HuH-7.5 (cell line): ENCODE measurements at places on chromosomes 3 and 15.

DNA sequence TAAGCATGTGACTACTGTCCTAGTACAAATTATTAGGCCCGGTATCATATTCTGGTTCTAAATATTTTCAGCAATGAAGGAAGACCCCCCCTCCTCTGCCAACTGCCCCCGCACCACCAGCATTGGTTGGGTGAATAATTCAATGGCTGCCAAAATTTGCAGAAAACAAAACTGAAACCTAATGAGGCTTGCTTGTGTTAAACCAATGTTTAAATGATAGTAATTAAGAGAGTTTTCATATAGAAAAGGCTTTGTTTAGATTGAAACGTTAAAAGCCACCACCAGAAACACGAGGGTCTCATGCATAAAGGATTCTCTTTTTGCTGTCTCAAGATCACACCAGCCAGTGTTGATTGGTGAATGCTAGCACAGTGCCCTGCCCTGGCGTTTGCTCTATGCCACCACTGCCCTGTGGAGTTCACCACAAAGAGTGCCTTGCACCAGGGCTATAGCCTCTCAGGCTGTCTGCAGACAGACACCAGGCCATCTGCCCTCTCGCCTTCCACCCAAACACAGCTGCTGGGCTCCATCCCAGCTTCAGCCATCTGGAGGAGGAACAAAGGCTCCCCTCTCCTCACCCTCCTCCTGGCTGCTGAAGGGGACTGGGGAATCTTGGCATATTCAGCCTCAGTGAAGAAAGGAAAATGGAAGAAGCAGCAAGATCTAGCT is 200.3 kb upstream of the PFN2 start:
- DNase-seq, result no peak

GRCh38 chr15:68209272-68209671 is 4.1 kb upstream of the CALML4 start:
- no peak for DNase-seq

DNA sequence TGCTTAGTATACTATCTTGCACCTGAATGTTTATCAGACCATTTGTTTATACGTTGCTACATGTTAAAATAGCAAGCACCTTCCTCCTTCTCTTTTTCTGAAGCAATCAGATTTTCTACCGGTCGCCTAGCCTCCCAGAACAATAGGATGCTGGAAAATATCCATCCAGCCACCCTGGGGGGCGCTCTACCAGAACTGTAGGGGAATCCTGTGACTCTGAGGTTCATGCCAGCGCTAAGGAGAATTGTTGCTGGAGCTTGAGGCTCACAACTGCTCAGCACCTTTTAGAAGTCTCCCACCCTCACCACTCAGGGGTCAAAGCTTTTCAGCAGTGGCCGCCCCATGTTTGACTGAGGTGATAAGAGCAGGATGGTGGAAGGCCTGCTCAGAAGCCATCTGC is 27.5 kb downstream of the SQOR start:
- DNase-seq, result no peak

- DNase-seq, result no peak
Measured at GRCh38 chr15:101348015-101348414, 53.0 kb upstream of the SNRPA1 start.

- DNase-seq, result no peak
Measured at GRCh38 chr3:3951071-3951470, 151.8 kb downstream of the LRRN1 start.

GRCh38 chr15:42118650-42119445 is 24.5 kb upstream of the PLA2G4D start:
- no peak for DNase-seq

GRCh38 chr3:141656771-141657170 is 81.3 kb upstream of the RNF7 start:
- DNase-seq, result no peak
